ENCODE measurements at places on chromosomes 1 and 21.

GRCh38 chr1:234698686-234699085, 88.7 kb upstream of the IRF2BP2 start:
- no peak for DNase-seq

- peak; percentile 2 for DNase-seq
Observed at GRCh38 chr1:11558871-11559590, 80.1 kb downstream of the DISP3 start.

DNA sequence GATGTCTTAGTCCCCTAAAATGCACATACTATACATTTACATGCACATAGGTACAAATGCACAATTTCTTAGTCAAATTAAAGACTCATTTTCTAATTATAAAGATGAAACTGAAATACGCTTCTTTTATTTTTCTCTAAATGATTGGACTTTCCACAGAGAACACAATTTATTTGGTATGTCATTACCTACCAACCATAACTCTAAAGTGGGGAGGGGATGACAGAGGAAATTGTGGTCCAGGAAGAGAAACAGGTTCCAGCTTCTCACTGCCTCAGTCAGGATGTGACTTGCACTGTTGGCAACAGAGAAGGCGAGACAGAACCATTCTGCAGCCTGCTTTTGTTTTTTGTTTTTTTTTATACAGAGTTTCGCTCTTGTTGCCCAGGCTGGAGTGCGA, 1189.2 kb downstream of the PLA2G4A start:
- DNase-seq: no peak

DNA sequence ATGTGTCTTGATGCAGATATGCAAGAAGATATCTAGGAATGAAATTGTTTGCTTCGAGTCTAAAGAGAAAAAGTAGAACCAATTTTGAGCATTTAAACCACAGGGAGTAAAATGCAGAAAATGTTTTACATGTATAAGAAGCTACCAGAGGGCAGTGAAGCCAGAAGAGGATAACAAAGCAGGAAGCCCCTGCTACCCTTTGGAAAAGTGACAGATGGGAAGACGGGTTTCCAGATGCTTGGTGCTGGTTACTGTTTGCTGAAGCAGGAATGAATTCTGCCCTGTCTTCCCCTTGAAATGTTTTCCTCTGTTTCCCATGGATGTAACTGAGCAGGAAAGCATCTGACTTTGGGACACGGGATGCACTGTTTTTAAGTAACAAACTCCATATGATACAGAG, 822.2 kb downstream of the MRPL39 start:
- DNase-seq: no peak

DNA sequence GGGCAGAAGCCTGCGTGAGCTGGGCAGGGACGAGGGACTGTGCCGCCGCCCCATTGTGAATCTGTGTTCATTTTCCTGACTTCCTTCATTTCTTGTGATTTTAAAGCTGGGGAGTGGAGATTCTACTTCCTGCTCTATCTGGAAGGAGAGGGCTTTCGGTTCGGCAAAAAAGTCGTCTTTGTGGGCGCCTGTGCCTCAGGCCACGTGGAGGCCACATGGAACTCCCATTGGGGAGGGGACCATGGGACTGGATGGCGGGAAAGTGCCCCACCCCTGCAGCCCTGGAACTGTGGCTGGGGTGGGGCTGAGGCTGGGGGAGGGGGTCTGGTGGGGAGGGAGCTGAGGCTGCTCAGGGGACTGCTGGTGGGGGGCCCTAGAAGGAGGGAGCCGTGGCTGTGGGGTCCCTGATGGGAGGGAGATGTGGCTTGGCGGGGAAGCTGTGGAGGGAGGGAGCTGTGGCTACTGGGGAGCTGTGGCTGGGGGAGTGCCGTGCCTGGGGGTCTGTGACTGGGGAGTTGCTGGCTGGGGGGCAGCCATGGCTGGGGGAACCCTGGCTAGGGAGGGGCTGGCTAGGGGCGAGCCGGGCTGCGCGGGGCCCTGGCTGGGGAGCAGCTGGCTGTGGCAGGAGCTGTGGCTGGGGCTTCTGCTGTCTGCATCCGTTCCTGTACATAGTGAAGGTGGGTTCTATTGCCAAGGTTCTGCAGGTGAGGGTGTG, 31.5 kb downstream of the COL18A1 start:
- no peak for DNase-seq

DNA sequence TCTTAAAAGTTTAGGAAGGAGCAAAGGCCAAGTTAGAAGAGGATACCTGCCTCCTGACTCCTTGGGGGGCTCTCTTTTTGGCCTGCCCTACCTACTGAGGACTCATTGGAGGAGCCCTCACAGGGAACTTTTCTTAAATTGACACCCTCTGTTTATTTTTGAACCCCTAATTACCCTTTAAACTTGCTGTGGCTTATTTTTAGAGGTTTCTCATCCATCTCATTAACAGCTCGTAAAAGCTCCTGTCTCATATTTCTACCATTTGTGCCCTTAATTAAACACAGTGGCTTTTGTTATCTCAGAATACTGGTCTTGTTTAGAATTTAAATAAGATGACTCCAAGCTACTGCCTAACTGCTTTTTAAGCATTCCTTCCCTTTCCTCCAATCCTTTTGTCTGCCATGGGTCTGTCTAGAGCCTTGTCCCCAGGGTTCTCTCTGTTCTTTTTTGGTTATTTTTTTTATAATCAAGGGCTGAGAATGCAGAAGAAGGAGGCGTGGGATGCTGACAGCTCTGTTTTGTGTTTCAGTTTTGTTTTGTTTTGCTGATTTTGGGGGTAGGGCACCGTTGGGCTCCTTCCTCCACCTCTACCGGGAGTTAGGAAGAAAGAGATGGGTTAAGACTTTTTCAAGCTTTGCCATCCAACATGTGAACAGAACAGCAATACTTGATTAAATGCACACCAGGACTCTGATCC, 78.0 kb downstream of the SYT6 start:
- DNase-seq: peak; percentile 86

DNA sequence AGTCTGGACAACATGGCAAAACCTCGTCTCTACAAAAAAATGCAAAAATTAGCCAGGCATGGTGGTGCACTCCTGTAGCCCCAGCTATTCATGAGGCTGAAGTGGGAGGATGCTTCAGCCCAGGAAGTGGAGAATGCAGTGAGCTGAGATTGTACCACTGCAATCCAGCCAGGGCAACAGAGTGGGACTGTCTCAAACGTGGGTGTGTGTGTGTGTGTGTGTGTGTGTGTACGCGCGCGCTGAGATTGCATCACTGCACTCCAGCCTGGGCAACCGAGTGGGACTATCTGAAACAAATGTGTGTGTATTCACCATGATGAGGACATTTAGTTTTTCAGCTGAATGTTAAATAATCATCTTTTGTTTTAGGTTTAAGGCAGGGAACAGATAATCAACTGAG, 21.1 kb downstream of the USP1 start:
- DNase-seq: no peak

DNA sequence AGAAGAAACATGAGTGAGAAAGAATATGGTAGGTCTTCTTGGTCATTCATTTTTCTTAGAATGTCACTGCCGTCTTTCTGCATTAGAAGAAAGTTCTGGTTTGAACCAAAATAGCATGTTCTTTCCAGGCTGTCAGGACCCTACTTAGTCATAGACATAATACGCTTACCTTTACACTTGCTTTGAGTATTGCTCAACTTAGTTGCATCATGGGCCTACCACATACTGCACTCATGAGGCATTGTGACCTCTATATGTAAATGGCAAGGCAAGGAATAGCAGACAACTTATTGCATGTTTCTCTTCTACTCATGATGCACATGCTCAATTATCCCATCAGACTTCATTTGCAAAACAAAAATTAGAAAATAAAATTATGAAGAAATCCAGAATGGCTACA, 415.0 kb downstream of the HLX start:
- DNase-seq: no peak

DNA sequence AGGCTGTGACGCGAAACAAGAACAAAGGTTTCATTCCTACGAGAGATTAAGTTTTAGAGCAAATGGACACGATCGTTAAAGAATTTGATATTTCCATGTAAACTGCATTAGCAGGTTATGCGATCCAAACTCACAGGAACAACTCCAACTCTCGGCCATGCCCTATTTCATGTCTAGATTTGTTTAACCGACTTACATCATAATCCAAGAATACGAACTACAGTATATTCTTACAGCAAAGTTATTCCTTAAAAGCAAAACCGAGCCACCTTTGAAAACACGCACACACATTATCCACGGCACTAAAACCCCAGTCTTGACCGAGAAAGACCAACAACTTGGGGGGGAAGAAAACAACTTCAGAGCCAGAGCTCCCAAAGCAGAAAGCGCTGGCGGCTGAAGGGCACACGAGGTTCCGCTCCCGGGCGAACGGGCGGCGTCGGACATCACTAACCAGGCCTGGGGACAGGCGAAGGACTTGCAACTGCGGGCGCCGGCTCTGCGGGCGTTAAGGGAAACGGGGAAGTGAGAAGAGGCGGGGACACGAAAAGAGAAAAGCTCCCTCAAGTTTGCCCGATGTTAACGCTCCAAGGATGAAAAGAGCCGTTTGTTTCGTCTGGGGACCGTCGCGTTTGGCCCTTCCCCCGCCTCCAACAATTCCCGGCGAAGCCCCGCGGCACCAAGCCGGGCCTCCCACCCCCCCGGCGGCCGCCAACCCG, 690 bp downstream of the B3GALNT2 start:
- peak; percentile 16 for DNase-seq

GRCh38 chr21:42158846-42159245, 60.1 kb upstream of the ABCG1 start:
- no peak for DNase-seq

DNA sequence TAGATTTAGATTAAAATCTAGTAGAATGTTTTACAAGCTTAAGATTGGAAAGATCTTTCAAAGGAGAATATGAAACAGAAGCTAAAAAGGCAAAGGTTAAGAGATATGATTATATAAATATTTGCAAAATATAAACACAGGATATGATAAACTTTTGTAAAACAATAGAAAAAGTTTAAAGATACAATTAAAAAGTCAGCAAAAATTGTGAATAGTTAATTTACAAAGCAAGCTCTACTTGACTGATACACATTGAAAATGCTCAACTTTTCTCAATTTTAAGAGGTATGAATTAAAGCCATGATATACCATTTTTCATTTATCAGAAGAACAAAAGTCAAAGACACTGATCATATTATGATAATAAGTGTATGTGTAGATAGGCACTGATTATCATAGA, 21.0 kb downstream of the RAB3GAP2 start:
- DNase-seq: no peak

DNA sequence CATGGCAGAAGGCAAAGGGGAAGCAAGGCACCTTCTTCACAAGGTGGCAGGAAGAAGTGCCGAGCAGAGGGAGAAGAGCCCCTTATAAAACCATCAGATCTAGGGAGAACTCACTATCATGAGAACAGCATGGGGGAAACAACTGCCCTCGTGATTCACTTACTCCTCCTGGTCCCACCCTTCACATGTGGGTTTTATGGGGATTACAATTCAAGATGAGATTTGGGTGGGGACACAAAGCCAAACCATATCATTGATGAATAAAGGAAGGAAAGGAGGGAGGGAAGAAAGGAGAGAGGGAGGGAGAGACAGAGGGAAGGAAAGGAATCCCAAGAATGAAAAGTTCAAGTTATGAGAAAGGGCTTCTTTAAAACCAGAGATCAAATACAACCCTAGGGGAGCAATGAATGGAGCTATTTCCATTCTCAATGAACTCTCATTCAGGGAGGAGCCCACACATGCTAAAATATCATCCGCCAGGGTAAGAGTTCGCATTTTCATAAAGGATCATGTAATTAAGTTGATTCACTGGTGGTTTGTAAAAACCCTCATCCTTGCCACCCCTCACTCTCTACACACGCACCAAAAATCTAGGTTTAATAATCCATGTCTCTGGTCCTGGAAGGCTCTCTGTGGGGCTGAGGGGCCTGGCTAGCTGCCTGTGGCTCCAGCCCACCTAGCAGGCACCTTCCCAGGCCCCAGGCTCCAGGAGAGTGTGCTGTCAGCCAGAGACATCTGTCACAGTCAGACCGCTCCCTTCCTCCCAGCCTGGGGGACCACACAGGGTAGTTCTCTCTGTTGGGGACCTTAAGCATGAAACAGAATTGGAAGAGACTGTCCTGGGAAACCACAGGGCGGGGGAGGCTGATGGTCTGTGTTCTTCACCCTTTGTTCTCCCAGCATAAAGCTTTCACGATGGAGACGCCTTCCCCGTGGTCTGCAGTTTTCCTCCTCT, 94.0 kb downstream of the CCDC185 start:
- no peak for DNase-seq

All from NCI-H526 treated with DMSO at 0.1 percent for 48 hours (cell line).